ENCODE measurements at places on chromosomes 3 and 15.
A peak's percentile ranks its signal among the peaks of the same experiment; 100 is the strongest.

GRCh38 chr15:87959080-87959479, 297.5 kb downstream of the NTRK3 start:
- no peak for DNase-seq

DNA sequence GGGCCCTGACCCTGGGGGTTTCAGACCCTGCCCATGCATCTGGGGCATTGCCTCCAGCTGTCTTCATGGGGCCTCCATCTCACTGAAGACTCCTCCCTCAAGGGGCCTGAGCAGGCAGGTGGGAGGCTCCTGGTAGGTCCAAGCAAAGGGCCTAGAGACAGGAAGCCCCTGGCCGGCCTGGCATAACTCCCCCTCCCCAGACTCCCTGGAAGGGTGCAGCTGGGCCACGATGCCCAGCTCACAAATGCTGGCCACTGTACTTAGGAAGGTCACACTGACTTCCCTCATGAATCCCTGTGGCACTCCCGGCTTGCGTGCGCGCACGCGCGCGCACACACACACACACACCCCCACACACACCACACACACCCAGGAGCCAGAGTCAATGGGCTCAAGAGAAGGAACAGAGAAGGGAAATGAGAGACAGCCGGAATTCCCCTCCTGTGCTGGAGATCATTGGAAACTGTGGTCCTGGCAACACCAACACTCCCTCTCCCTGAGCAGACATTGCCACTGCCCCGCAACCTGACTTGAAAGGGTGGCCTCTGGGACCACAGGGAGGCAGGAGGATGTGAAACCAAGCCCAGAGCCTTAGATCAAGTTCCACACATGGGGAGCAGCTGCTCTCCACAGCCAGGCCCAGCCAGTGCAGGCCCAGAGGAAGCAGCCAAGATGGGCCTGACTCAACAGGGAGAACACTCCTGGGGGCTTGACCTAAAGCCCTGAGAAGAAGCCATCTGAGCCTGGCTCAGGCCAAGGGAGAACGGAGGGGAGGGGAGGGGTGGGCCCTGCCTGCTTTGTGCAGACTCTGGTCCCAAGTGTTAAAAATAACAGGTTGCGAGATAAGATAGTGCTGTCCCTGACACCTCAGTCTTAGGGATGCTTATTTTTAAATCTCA, 69.7 kb downstream of the SCN5A start:
- no peak for DNase-seq

GRCh38 chr3:179961071-179961702, 75.5 kb downstream of the PEX5L start:
- no peak for DNase-seq

- DNase-seq, result peak; percentile 13
These were observed 66.9 kb downstream of the DCLK3 start for GRCh38 chr3:36697229-36698001.

DNA sequence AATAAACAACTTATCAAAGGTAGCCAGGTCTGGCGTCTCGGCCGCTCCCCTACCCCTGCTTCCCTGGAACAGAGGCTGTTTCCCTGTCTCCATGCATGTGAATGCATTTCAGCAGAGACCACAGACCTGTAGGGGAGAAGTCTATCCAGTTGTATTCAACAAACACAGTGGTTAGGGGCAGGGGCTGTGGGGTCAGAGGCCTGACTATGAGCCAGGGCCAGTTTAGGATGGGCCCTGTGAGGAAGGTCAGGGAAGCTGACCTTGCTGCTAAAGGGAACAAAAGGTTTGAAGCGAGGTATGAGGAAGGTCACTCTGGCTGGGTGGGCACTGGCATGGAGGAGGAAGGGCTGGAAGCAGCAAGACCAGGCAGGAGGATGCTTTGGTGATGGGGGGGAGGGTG, 184.6 kb downstream of the XXYLT1 start:
- no peak for DNase-seq

GRCh38 chr15:92184142-92184541, 209.5 kb upstream of the ST8SIA2 start:
- no peak for DNase-seq

- no peak for DNase-seq
These were observed 511.9 kb downstream of the ZIC1 start for GRCh38 chr3:147921051-147921450.

DNA sequence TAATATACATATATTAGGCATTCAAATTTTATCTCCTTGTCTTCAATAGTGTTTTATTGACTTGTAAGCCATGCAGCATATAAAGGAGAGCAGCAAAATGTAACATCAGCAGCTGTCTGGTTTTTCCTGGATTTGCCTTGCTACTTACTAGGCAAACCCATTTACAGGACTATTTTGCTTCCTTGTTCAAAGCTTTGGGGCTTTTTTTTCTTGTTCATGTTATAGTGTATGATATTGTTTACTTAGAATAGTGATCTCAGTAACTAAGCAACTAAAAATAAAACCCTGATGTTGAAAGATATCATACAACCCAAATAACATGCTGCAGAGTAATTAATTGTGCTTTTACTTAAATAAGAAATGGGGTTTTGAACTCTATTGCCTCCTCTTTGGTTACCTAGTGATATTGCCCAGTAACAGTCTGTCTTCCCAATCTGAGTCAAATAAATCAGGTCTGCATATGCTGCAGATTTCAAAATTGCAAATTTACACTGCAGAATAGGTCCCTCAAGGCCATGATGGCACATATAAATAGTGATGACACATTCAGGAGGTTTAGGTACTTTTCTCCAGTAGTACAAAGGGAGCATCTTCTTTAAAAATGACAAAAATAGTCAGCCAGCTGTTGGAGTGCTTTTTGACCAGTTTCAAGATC, 578.1 kb upstream of the NECTIN3 start:
- no peak for DNase-seq

- no peak for DNase-seq
These were observed 37.3 kb upstream of the PDE8A start for GRCh38 chr15:84944311-84944710.

GRCh38 chr3:100093831-100094230, 20.5 kb downstream of the FILIP1L start:
- DNase-seq, result no peak

DNA sequence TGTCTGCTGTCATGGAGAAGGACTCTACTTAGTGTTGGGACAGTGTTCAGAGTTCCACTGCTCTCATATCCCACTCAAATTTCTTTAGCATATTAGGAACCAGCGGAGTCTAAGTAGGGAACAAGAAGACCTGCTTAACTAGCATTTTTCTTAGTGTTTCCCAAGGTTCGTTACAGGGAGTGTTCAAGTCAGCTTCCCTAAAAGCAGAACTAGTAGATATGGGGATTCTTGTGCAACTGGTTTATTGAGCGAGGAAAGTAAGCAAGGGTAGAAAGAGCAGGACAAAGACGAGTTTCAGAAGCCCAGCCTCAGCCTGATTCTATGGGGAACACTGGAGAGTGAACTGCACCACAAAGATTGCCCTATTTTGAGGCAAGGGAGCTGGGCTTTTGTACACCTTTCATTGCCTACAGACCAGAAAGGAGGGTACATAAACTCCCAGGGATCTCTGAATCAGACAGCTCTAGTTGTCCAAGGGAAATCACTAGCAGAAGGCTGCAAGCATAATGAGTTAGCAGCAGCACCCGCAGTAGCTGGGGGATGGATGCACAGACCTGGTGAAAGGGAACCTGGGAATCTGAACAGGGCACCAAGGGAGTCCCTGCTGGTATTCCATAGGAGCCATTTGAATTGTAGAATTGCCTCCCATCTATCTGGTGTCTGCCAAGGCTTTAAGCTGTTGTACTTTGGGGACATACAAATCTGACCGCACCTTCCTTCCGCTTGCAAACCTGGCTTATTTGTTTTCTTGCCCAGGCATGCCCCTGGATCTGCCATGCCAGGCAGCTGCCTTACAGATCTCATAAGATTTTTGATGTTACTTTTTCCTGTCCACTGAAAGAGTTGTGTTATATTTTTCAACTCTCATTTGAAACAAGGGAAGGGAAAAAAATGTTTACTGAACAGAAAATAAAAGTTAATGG, 15.1 kb downstream of the CMTM7 start:
- no peak for DNase-seq

DNA sequence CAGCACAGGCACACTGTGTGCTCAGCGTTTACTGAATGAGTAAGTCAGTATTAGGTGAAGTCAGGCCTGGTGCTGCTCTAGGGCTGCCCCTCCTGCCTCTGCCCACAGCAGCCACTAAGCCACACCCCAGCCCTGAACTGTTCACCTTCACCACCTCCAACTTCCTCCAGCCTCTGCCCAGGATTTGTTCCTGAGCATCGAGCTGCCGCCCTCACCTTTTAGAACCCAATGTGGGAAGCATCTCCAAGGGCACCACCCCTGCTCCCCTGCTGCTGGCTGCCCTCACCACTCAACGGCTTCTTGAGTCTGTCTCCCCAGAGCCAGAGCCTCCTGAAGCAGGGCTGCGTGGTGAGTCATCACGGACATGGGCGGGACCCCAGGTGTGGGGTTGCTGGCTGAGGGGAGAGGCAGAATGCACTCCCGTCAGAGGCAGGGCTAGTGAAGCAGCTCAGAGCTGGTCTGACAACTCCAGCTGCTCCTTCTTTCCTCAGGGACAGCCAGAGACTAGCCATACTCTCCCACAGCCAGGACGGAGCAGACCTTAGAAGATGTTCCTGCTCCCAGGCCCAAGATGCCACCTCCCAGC, 5.8 kb downstream of the HYAL2 start:
- peak; percentile 73 for DNase-seq

DNA sequence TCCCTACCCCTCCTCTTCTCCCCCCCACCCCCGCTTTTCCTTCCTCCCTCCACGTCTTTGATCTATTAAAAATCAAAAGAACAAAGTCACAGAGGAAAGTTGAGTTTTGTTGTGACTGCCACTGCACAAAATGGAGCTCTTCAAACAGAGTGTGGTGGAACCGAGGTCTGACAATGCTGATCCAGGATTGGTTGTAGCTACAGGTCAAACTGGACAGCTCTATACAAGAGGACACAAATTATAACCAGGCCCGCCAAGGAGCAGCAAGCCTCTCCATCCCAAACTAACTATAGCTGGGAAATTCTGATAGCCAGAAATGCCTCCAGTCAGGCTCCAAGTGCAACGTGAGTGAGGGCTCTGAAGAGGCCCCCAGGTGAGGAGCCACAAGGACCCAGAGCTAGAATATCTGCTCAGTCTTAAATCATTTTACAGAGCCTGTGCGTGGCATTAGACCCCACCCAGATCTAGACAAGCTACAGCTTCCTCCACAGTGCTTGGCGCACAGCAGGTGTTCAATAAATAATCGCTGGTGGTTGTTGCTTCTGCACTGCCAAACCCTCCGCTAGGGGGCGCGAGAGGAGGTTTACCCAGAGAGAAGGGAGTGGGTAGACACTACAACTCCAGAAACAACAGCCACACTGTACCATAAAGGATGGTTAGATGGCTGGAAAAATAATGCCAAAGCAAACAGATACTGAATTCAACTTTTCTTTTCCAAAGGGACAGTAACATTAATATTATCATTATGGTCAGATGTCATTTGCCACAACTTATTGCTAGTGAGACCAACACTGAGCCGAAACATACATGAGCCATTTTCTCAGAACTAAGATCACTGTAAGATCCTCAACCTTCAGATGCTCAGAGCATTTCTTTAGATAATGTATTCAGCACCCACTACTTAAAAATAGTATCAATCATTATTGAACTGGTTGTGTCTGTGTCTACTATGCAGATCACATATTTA, 44.6 kb downstream of the ZIC4 start:
- DNase-seq, result no peak

DNA sequence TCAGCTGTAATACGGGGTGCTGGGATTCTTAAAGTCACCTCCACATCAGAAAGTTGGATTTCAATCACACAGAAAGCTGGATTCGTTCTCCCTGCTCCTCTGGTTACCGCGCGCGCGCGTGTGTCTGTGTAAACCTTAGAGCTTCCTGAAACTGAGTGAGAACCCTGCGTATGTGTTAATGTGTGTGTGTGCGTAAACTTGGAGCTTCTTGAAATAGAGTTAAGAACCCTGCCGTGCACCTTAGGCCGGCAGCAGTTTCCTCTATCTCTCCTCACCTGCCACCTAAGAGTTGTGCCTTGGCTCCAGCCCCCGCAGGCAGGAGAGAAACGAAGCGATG, 531 bp downstream of the LZTFL1 start:
- DNase-seq, result no peak
